ENCODE measurements at places on chromosomes 4 and X.
A peak's percentile ranks its signal among the peaks of the same experiment; 100 is the strongest.

- no peak for DNase-seq
Observed at GRCh38 chr4:37389967-37390580, 145.5 kb downstream of the NWD2 start.

GRCh38 chrX:49947781-49948180, 25.4 kb downstream of the CLCN5 start:
- no peak for DNase-seq

DNA sequence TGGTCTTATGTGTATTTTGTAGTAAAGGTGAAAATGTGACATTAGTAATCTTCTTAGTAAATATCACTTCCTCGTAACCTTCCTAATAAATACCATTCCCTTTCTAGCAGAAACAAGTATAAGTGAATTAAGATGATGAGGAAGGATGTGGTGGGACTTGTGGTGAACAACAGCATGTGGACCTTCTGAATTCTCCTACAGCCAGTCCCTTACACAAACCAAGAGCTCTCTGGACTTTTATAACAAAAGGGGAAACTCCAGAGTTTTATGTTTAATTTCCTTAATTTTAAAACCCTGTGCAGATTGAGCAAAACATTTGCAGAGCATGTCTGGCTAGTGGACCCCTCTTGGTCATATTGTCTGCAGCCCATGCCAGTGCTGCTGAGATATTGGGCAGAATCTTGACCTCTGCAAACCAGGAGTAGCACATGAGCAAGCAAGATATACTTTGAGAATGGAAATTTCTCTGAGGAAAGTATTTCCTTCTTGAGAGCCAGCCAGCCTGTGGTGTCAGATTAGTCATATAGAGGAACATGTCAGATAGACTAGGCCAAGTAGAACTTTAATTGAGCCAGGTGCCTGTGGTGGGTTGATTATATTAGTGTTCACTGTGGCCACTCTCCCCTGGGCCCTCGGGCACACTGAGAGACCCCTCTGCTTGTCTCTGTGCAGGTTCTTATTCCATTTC, 328.2 kb downstream of the DKK2 start:
- DNase-seq, result no peak

- no peak for DNase-seq
Observed at GRCh38 chr4:113831457-113831856, 69.9 kb upstream of the CAMK2D start.

DNA sequence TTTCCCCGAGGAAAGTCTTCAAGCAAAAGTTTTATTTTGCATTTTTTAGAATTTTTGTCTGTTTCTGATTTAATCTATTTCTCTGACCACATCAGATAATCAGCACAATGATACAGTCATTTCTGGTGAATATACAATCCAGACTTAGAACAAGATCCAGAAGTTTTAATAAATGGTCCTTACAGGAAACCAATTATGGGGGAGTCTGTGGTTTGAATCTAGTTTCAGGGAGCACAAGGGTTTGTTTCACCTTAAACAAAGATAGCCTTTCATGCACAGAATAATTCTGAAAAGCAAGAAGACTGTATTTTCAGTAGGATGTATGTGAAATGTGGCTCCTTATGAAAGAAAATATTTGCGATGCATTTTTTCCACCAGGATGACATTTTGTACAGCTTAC, 158.5 kb upstream of the ARSJ start:
- DNase-seq, result no peak

DNA sequence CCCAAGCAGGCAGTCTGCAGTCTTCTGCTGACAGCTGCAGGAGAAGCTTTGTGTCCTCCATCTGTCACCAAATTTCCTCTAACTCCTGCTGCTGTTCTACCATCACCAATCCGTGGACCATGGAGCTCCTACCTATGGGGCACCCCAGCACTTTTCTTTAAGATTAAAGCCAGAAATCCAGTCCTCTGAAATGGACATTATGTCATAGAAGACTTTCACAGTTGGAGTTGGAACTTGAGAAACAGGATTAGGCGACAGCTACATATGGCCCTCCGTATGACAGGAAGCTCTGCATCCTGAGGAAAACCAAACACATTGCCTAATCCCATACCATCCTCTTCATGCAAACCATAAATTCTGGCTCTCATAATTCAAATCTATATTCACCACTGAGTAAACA, 470.6 kb upstream of the GALNTL6 start:
- DNase-seq, result no peak

- no peak for DNase-seq
Observed at GRCh38 chrX:48794340-48794910, 7.4 kb upstream of the HDAC6 start.

DNA sequence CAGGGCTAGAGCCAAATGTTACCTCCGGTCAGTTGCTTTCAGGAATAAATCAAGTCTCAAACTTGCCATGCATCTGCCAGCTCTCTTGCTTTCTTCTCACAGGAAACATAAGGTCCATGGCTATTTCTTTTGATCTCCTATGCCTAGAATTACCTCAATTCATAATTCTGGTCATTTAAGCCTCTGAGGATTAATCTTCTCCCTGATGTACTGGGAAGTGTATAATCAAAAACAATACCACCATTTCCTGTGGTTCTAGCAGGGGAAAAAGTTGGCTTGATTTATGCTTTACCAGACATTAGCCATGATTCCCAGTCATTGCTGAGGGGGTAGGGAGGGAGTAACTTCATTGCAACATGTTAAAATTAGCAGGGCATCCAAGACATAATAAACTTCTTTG, 268.7 kb upstream of the EMCN start:
- DNase-seq, result no peak

DNA sequence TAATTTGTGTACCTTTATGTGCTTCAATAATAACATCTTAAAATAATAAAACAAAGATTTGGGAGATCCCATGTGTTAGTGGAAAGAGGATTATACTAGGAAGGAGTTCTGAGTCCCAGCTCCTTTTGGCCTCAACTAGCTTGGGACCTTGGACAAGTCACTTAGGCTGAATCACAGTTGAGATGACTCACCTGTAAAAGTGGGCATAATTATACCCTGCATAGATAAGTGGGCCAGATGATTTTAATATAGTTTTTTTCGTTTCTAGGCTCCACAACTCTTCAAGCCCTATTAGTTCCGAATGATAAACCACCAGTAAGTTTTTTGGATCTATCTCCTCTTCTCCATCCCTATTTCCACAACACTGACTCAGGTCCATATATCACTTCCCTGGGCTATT, 131.8 kb downstream of the ENOX2 start:
- no peak for DNase-seq

GRCh38 chr4:52585379-52585778, 73.7 kb downstream of the USP46 start:
- DNase-seq, result no peak

DNA sequence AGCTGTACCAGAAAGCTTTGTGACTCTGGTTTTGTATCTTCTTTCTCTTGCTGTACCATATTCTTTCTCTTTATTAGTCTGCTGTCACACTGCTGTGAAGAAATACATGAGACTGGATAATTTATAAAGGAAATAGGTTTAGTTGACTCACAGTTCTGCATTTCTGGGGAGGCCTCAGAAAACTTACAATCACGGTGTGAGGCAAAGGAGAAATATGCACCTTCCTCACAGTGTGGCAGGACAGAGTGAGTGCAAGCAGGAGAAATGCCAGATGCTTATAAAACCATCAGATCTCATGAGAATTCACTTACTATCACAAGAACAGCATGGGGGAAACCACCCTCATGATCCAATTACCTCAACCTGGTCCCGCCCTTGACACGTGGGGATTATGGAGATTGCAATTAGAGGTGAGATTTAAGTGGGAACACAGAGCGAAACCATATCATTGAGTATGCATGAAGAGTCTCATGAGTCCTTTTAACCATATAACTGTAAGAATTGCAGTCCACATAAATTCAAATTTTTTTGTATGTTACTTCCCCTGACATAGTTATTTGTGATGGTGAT, 67.4 kb upstream of the INPP4B start:
- no peak for DNase-seq

DNA sequence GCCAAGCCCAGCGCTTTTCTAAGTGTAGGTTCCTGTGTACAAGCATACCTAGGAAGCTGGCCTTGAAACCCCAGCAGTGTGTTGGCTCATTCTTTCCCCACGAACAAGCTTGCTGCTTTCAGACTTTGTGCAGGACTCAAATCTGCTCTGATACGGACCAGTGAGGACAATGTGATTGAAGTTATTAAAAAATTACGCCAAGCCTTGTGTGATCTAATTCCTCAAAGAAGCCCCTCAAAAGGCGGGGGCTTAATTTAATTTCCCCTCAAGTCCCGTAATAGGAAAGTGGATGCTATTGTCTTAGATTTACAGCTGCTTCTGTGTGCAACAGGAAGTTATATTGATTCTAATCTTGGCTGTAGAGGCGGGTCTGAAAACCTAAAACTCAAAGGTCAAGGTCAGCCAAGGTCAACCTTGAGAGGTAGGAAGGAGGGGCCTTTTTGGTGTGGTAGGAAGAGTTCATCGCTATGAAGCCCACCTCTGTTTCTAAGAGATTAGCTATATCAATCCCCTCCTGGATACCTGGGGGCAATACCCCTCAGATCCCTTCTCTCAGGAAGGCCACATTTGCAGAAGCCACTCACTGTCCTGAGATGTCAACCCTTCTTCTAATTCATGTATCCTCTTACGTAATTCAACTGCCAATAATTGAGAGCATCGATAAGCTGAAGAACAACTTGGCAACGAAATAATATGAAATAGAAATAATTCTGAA, 45.1 kb downstream of the TBC1D9 start:
- DNase-seq, result no peak

DNA sequence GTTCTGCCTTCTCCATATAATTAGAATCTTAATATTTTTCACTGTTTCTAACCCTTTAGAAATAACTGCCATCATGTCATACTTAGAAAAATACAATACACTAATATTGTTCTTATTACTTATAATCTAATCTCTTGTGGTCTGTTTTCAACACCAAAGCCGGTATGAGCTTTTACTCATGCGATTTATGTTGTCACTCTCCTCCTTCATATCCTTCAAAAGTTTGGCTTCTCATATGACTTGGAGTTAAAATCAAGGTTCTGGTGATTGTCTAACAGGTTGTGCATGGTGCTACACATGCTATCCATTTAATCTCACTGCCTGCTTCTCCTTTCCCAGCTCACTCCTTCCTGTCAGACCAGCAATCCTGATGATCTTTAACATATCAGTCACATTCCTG, 1392.9 kb downstream of the ARAP2 start:
- DNase-seq, result no peak

DNA sequence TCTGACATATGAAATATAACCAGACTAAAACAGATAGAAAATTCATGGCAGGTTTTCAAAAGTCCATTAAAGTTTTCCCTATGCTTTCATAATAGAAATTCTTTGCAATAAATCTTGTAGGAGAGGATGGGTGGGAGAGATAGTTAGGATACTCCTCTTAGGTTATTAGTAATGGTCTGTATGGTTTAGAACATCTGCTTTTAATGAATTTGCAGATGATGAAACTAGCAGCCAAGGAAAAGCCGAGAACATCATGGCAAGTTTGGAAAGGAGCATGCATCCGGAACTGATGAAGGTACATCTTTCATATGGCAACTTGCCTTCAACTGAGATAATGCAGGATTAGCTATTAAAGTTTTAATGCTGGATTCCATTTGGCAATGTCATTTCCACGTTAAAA, 70.7 kb downstream of the DOCK11 start:
- no peak for DNase-seq

DNA sequence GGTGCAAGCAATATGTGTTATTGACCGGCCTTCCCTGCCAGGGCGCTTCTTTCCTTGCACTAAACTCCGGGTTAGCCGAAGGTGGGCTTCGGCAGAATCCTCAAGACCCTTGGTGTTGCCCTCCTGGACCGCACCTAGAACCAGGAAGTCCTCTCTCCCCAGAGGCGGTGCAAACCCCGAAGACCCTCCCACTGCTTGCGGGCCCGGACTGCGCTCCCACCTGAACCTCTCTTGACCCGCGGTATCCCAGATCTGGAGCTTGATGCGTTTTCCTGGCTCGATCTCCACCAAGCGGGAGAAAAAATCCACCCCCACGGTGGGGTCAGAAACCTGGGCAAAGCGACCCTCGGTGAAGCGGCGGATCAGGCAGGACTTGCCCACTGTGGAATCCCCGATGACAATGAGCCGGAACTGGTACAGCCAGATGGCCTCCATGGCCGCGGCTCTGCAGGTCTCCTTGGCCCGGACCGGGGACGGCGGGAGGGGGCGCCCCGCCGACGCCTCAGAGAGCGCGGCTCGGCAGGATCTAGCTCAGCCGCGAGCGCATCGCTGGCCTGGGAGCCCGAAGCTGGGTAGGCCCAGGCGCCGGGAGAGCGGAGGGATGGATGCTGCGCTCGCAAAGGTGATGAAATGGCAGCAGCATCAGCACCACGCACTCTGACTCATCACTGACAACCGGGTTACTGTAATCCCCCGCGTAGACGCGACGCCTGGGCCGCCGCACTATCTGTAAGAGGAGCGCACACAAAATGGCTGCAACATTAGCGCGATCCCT, at the start of gene RAB39B:
TSS of gene RAB39B (minus strand) at position 638 of the 775 bp plus-strand sequence. CDS start at position 435, 203 bp downstream.
- peak; percentile 24 for DNase-seq

DNA sequence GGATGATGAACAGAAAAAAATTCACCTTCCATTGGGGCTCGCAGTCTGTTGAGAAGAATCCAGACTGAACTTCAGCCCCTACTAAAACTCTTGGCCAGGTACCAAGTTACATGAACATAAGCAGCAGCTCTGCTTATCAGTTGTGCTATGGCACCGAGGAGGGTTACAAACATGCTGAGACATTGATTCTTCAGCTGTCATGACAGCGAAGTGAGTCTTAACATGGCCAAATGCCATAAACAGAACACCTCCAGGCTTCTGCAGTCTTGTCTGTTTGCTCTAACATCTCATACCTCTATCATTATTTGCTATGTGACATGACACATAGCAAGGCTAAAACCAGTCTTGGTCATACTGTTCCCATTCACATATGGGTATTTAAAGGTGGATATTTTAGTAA, 521.5 kb downstream of the GRID2 start:
- no peak for DNase-seq

GRCh38 chrX:17923546-17923945, 62.4 kb upstream of the RAI2 start:
- DNase-seq, result no peak

DNA sequence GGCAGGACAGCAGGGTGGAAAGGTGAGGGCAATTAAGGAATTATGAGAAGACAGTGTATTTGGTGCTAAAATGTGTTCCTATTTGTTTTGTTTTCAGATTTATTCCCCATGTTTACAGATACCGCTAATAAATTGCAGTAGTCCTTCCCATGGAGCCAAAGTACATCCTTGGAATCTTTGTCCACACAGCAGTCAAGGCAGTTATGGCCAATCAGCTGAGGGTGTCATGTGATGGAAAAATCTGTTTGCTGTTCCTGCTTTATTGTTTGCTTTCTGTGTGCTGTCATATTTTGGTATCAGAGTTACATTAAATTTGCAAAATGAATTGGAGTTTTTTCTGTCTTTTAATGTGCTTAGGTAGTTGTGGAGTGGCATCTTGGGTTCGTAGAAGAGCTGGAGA, 10.5 kb downstream of the TRO start:
- DNase-seq, result no peak

GRCh38 chr4:121373841-121374240, 7.0 kb downstream of the QRFPR start:
- DNase-seq, result no peak

- no peak for DNase-seq
Observed at GRCh38 chr4:8081621-8082516, 76.7 kb downstream of the ABLIM2 start.

GRCh38 chrX:120839491-120839890, 36.2 kb downstream of the CT47B1 start:
- no peak for DNase-seq

Data from GM12878 (cell line).